ENCODE measurements at places on chromosomes 5 and 9.

GRCh38 chr9:35028341-35028740 is 38.8 kb downstream of the DNAJB5 start:
- no peak for DNase-seq

DNA sequence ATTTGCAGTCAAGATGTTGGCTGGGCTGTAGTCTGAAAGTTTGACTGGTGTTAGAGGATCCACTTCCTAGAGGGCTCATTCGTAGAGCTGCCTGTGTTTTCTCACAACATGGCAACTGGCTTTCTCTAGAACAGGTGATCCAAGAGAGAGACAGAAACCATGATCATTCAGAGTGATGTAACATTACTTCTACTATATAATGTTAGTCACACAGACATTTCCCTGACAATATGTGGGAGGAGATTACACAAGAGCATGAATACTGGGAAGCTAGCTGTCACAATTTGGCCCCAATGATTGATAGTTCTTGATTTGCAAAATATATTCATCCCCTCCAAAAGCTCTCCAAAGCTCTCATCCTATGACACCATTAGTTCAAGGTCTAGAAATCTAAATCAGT is 10.9 kb upstream of the TMEM161B start:
- DNase-seq: peak; percentile 41

DNA sequence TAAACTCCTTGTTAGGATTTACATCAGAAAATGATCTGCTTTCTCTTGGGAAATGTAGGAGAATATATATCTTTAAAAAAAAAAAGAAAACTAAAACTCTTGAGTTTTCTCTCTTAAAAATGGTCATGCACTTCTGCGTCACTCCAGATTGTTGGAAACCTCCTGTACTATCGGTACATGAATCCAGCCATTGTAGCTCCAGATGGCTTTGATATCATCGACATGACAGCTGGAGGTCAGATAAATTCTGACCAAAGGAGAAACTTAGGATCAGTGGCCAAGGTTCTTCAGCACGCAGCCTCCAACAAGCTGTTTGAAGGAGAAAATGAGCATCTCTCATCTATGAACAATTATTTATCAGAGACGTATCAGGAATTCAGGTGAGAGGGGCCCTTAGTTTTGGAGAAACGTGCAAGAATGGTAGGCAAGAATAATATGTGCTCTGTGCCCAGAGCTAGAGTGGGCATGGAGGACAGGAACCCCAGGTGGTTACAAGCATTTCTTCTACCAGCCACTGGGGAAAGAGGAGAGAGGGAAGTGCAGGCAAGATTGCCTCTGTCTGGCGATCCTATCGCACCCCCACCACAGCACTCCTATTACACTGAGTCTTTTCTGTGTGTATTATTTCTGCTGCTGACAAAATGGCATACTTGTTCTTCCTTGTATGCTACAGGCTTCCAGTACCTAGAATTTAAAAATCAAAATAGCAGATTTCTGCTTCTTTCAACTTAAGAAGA is 41.4 kb upstream of the F2R start:
- no peak for DNase-seq

DNA sequence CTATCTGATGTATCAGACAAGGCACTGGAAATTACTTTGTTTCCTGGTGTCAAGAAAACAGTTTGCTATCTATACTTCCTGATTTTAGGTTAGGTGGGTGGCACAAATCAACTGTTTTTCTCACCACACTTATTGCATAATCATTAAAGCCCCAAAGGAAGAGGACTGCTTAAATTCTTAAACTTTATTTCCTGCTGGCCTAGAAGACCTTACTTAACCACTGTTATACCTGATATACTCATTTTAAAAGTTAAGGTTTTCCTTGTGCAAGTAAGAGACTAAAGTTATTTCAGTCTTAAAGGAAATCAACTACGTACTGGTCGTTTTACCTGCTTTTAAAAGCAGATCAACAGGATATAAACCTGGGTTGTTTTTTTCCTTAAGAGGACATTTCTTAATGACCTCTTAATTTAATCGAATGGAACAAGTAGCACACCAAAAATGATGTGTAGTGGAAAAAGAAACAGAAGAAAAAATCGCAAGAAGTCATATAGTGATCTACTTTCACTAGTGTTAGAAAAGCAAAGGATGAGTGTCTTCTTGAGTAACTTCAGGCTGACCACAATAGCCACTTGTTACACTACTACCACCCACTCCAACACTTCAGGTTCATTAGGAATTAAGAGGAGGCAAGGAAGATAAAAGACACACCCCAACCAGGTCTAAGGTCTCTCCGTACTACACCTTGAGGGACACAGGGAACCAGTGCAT is 974 bp downstream of the CLINT1 start:
- DNase-seq: peak; percentile 74
